ENCODE measurements at places on chromosomes 2 and 18. TPM values are rescaled to one million over a fixed set of nuclear protein-coding genes. Genes with fewer than 3 reads are reported as not detected.

The SERPINB7 gene
- total RNA-seq: not detected

The IL36G gene
- 0.31 TPM for total RNA-seq

The TMEM182 gene
- 111 TPM for total RNA-seq

The SIGLEC15 gene
- 0.09 TPM for total RNA-seq

DNA sequence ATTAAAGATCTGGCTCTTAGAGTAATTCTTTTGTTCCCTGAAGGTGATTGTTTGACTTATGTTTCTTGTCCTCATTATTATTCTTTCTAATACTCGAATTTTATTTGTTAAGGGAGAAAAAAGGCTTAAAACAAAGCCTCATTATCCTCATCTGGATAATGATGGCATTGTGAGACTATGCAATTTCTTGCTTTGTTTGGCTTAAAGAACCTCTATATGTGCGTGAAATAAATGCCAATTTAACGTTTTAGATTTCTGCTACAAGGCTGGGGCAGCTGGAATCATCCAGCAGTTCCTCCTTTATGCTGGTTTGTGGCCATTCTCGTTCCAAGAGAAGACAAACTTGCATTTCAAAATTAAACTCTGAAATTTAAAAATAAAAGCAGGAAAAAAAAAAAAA, 4.9 kb upstream of the DPYSL5 start:
- DNase-seq: no peak

- no peak for DNase-seq
Observed at GRCh38 chr2:112251271-112251670, 3.6 kb downstream of the ZC3H8 start.

DNA sequence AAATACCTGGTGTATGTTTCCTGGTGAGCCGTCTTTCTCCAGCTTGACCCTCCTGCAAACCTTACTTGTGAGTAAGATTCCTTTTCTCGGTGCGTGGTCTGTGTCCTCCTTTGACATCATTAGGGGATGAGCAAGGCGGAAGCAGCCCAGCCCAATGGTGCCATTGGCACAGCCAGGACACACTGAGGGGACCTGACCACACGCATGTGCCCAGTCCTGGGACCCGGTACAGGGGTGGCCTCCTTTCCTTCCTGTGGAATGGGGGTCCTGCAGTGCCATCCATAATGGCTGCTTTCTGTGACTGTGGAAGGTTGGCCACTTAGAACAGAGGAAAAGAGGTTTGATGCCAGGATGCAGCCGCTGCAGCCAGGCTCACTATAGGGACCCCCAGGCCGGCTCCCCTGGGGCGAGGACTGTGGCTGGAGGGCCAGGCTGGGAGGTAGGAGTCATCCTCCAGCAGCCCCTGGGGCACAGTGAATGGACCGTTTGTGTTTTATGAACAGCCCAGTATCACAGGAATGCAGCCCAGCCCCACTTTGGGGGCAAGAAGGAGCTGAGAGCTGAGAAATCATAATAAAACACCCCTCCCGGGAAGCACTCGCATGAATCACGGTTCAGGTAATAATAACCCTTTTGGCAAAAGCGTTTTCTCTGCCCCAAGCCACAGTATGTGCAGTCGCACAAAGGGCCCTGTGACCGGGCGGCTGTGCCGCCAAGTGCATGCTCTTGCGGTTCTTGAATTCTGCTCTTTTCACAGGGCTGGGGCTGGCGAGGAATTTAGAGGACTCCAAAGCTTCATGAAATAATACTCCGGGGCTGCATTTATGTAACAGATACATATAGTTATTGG, 73.2 kb downstream of the ASB1 start:
- no peak for DNase-seq

Measured in muscle of leg (tissue), 16 donors.